ENCODE measurements at places on chromosomes 1 and 21. TPM values are rescaled to one million over a fixed set of nuclear protein-coding genes. Genes with fewer than 3 reads are reported as not detected.
A peak's percentile ranks its signal among the peaks of the same experiment; 100 is the strongest.

TBX15 gene
- 1.1 TPM for total RNA-seq

AGBL4 gene
- not detected for total RNA-seq

OPRD1 gene
- not detected for total RNA-seq

ANXA9 gene
- not detected for total RNA-seq

- DNase-seq, result no peak
- H3K27me3 ChIP-seq, result no peaks in the 10 kb centered on the region
- H3K4me1 ChIP-seq, result peaks cover 13% of the 10 kb centered on the region
- H3K4me3 ChIP-seq, result no peak overlapping the region
- peaks cover 6% of the 10 kb centered on the region for H3K36me3 ChIP-seq
- H3K27ac ChIP-seq, result no peak overlapping the region
These were observed 5.4 kb upstream of the TNFRSF4 start for GRCh38 chr1:1219341-1219740.

- H3K4me1 ChIP-seq, result peaks cover 9% of the 10 kb centered on the region
- no peak overlapping the region for H3K4me3 ChIP-seq
- H3K36me3 ChIP-seq, result no peaks in the 10 kb centered on the region
- no peaks in the 10 kb centered on the region for H3K27me3 ChIP-seq
These were observed 97.6 kb downstream of the OSBPL9 start for GRCh38 chr1:51714374-51715019.

- H3K27me3 ChIP-seq, result no peaks in the 10 kb centered on the region
- no peak for DNase-seq
- no peaks in the 10 kb centered on the region for H3K36me3 ChIP-seq
These were observed 2.9 kb downstream of the DIPK1A start for GRCh38 chr1:92958203-92958970.

GRCh38 chr1:156379420-156380165 lies 10.6 kb downstream of the RHBG start:
- no peak overlapping the region for H3K4me3 ChIP-seq
- no peaks in the 10 kb centered on the region for H3K27me3 ChIP-seq
- H3K4me1 ChIP-seq, result no peaks in the 10 kb centered on the region
- no peaks in the 10 kb centered on the region for H3K36me3 ChIP-seq
- no peak for DNase-seq

- H3K27ac ChIP-seq, result no peak overlapping the region
- DNase-seq, result no peak
- peaks cover 6% of the 10 kb centered on the region for H3K4me1 ChIP-seq
- no peaks in the 10 kb centered on the region for H3K27me3 ChIP-seq
- H3K36me3 ChIP-seq, result no peaks in the 10 kb centered on the region
These were observed 25.4 kb downstream of the SYT6 start for GRCh38 chr1:114128293-114128692.

DNA sequence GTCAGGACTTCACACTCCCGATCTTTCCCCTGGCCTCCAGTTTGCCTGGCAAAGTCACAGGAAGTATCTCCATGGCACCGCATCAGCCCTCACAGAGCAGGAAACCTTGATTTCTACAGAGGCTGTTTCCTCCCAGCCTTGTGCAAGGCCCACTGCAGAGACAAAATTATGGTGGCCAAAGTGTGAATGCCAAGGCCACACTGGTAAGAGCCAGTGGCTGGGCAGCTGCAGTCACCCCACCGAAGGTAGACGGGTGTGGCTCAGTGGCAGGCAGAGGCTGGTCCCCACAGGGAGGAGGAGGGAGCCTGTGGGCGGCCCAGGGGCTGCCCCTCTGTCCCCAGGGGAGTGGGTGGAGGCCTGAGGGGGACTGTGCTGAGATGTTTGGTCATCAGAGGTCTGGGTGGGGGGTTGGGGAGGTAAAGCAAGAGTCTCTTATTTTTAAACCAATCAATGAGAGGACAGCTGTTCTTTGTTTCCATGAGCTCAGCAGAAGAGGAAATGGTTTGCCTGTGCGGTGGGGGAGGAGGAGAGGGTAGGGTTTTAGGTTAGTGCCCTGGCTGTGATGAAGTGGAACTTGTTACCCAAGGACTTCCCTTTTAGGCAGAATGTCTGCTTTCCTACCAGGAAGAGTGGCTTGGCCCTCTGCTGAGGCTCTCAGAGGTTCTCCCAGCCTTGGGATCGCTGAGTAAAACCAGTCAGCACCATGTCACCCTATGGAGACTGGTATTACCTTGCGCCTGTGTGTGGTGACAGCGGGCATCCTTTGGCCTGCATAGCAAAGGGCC lies 18.0 kb upstream of the BTG2 start:
- H3K36me3 ChIP-seq, result no peaks in the 10 kb centered on the region
- H3K27me3 ChIP-seq, result no peaks in the 10 kb centered on the region
- H3K27ac ChIP-seq, result peak overlapping the region; percentile 100
- peaks cover 71% of the 10 kb centered on the region for H3K4me1 ChIP-seq
- peak; percentile 98 for DNase-seq

DNA sequence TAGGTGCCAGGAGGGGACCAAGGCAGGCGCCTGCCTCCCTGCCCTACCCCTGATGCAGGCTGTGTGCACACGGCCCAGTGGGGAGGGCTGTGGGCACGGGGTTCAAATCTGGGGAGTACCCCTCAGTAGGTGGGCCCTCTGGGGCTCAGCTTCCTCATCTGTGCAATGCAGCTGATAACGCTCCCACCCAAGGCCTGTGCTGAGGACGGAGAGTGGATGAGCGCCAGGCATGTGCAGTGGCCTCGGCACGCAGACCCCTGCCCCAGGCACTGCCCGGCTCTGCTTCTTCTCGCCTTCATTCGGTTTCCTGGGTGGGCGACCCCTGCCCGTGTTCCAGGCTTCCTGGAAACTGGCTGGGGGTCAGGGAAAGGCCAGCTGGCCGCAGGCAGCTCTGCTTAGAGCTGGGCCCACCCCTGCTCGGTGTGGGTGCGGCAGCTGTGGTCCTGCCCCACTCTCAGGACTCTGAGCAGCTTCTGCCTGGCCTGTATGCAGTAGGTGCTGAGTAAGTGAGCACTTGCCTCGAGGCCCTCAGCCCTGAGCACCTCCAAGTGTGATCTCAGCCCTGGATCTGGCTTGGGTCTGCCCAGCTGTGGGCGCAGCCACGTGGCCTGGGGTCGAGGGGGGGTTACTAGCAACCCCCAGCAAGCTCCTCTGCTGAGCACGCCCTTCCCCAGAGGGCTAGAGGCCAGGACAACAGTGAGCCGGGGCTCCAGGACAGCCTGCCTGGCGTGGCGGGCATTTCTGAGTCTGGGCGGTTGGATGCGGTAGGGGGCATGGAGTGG lies 11.9 kb upstream of the TNFRSF14 start:
- H3K4me1 ChIP-seq, result peaks cover 23% of the 10 kb centered on the region
- H3K4me3 ChIP-seq, result no peak overlapping the region
- no peaks in the 10 kb centered on the region for H3K27me3 ChIP-seq

GRCh38 chr1:25111706-25112105 lies 120.6 kb downstream of the SYF2 start:
- no peak overlapping the region for H3K4me3 ChIP-seq
- no peaks in the 10 kb centered on the region for H3K36me3 ChIP-seq
- peaks cover 3% of the 10 kb centered on the region for H3K4me1 ChIP-seq
- H3K27ac ChIP-seq, result no peak overlapping the region
- DNase-seq, result no peak

DNA sequence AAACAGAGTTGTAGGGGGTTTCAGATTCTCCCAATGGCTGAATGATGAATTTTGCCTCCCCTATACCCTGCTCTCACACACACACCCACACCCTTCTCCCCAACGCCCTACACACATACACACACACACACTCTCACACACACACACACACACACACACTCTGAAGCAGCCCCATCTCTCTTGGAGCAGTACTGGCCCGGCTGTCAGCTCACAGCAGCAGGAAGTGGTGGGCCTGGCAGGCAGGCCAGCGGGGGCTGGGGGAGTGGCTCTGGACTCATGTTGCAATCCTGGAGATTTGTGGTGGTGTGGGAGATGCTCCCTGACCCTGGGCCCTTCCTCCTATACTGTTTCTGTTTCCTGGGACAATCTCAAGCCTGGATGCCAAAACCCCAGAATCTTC lies 2.2 kb downstream of the IKBKE start:
- peak overlapping the region; percentile 94 for H3K4me3 ChIP-seq
- DNase-seq, result no peak
- no peaks in the 10 kb centered on the region for H3K27me3 ChIP-seq
- H3K36me3 ChIP-seq, result peaks cover 22% of the 10 kb centered on the region
- peaks cover 46% of the 10 kb centered on the region for H3K4me1 ChIP-seq

DNA sequence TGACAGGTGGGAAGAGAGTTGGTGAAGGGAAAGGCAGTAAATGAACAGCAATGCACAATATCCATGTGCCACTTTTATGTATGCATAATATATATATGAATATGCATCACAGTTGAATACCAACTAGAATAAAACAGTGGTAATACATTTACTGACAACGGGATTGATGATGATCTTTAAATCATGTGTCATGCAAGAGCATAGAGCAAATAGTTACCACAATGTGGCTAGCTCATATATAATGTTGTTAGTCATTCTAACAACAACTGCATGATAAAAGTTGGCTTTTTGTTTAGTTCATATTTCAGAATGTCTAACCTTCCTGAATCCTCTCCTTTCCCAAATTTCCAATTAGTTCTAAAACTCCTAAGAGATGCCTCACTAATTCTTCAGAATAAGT lies 46.4 kb downstream of the GORAB start:
- no peak for DNase-seq
- no peaks in the 10 kb centered on the region for H3K4me1 ChIP-seq
- no peaks in the 10 kb centered on the region for H3K27me3 ChIP-seq
- no peak overlapping the region for H3K27ac ChIP-seq
- H3K36me3 ChIP-seq, result no peaks in the 10 kb centered on the region

DNA sequence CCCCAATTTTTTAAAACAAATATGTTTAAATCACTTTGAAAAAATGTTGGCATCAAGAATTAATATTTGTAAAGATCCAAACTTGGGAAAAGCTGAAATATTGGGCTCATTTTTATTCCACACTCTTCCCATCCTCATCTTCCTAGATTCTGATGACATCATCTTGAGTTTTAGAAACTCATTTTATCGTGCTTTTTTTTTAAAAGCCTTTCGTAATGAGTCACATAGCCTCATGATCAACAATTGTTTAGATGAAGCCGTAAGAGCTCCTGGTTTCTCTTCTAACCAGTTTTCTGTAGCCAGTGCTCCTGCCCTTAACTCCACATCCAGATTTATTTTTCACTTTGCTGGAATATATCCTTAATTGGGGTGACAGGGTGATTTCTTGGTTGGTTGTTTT lies 78.6 kb downstream of the POFUT2 start:
- no peak overlapping the region for H3K27ac ChIP-seq
- H3K4me3 ChIP-seq, result no peak overlapping the region
- peaks cover 34% of the 10 kb centered on the region for H3K4me1 ChIP-seq
- H3K27me3 ChIP-seq, result no peaks in the 10 kb centered on the region
- no peaks in the 10 kb centered on the region for H3K36me3 ChIP-seq
- no peak for DNase-seq

GRCh38 chr1:230266456-230266855 lies 159.7 kb downstream of the PGBD5 start:
- no peaks in the 10 kb centered on the region for H3K27me3 ChIP-seq
- H3K36me3 ChIP-seq, result no peaks in the 10 kb centered on the region
- peaks cover 13% of the 10 kb centered on the region for H3K4me1 ChIP-seq
- no peak for DNase-seq
- H3K4me3 ChIP-seq, result no peak overlapping the region

DNA sequence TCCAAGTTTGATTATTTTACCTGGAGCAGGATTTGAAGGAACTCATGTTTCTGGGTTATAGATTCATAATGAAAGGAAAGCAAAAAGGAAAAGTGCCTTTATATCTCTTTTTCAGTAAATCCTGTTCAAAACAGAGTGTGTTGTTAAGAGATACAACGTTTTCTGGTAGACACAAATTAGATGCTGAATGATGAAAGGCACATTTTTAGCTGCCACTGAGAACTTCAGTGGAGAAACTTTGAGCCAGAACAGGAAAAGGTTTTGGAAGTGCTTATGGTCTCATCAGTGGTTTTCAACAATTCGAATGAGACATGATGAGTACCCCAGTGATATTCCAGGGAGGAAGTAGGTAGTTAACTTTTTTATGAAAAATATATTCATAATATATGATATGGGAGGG lies 338.0 kb upstream of the C1orf87 start:
- no peaks in the 10 kb centered on the region for H3K27me3 ChIP-seq
- no peaks in the 10 kb centered on the region for H3K4me1 ChIP-seq
- H3K4me3 ChIP-seq, result no peak overlapping the region
- H3K27ac ChIP-seq, result no peak overlapping the region
- H3K36me3 ChIP-seq, result no peaks in the 10 kb centered on the region

DNA sequence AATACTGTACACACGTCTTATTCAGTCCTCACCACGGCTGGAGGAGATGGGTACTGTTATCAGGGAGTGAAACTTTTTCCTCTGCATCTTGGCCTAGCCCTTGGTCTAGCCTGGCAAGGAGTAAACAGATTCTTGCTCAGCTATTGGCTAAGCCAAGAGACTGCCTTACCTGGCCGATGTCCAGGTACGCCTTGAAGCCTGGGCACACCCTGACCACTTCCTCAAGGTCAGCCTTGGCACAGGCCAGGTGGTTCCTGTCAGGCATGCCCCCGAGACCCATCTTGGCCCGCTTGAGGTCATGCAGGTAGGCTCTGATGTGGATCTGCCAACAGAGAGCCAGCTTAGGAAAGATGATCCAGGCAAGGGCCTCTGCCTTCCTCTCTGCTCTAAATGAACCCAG lies 17.8 kb upstream of the PARS2 start:
- no peaks in the 10 kb centered on the region for H3K4me1 ChIP-seq
- H3K27ac ChIP-seq, result no peak overlapping the region
- H3K36me3 ChIP-seq, result no peaks in the 10 kb centered on the region
- H3K27me3 ChIP-seq, result no peaks in the 10 kb centered on the region
- DNase-seq, result no peak

- peaks cover 12% of the 10 kb centered on the region for H3K4me1 ChIP-seq
- no peak overlapping the region for H3K4me3 ChIP-seq
- peaks cover 4% of the 10 kb centered on the region for H3K36me3 ChIP-seq
- no peak for DNase-seq
- H3K27ac ChIP-seq, result no peak overlapping the region
These were observed 6.1 kb upstream of the MASP2 start for GRCh38 chr1:11052839-11053757.

DNA sequence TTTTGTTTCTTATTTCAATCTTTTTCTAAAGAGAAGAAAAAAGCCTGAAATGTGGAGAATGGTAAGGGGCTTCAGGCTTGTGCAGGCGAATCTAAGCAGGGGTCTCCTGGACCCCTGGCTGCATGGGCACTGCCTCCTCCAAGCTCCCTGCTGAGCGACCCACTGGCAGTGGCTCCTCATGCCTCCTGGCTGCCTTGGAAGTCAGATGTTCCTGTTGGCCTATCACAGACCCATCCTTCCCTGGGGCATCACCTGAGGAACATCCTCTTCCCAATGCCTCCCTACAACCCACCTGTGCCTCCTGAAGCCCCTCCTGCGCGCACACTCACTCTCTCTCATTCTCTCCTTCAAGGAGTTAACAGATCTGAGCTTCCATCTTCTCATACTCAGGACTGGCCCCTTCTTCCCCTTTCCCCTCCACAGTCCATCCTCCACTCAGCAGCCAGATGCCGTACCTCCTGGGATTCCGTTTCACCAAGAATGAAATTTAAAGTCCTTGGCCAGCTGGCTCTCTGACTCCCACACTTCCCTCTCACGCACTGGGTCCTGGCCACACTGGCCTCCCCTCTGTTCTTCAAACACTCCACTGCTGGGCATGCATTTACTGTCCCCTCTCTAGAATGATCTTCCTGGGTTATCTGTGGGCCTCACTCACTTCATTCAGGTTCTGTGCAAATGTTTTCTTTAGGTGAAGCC lies 41.7 kb downstream of the AZIN2 start:
- no peak overlapping the region for H3K27ac ChIP-seq
- no peak overlapping the region for H3K4me3 ChIP-seq
- no peak for DNase-seq
- peaks cover 17% of the 10 kb centered on the region for H3K4me1 ChIP-seq

GRCh38 chr21:33286600-33287456 lies 20.7 kb downstream of the IL10RB start:
- no peak overlapping the region for H3K4me3 ChIP-seq
- H3K36me3 ChIP-seq, result peaks cover 6% of the 10 kb centered on the region
- no peaks in the 10 kb centered on the region for H3K4me1 ChIP-seq
- no peaks in the 10 kb centered on the region for H3K27me3 ChIP-seq
- no peak overlapping the region for H3K27ac ChIP-seq
